ENCODE measurements at places on chromosomes 3 and 15. TPM values are rescaled to one million over a fixed set of nuclear protein-coding genes. Genes with fewer than 3 reads are reported as not detected.

The NRROS gene
- not detected for total RNA-seq

The BOC gene
- total RNA-seq: 15.3 TPM

The GRK7 gene
- total RNA-seq: 0.20 TPM

The LIPH gene
- not detected for total RNA-seq

The LHFPL4 gene
- total RNA-seq: not detected

The KCNAB1 gene
- not detected for total RNA-seq

DNA sequence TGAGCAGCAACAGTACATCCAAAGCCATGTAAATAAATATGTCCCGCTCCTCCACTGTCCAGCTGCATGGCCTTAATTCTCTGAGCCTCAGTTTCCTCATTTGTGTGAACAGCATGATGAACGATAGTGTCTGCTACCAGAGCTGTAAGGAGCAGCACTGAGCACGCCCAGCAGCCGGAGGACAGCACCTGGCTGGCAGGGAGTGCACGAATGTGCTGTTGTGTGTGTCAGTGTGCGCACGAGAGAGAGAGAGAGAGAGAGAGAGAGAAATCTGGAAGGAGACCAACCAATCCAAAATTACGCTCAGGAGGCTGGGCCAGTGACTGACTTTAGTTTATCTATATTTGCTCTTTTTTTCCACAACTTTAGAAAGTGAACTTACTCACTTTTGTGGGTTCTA lies 26.6 kb upstream of the PLXNA1 start:
- no peak for DNase-seq

- DNase-seq: no peak
Observed at GRCh38 chr3:97930018-97930417, 42.2 kb downstream of the RIOX2 start.

GRCh38 chr15:57135800-57136199 lies 217.4 kb downstream of the TCF12 start:
- DNase-seq: no peak

DNA sequence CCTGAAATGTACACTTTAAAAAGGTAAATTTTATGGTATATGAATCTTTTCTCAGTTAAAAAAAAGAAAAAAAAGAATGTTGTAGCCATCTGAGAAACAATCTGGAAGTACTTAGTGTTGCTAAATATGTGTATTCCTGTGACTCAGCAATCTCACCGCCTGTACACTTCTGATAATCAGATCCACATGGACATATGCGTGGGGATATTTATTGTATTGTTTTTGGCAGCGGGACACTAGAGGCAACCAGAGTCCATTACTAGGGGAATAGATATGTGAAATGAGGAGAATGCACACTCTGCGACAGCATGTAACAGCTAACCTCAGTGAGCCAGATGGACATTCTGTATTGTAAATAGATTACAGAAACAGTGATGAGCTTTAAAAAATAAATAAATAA lies 65.4 kb downstream of the AQP9 start:
- DNase-seq: no peak

DNA sequence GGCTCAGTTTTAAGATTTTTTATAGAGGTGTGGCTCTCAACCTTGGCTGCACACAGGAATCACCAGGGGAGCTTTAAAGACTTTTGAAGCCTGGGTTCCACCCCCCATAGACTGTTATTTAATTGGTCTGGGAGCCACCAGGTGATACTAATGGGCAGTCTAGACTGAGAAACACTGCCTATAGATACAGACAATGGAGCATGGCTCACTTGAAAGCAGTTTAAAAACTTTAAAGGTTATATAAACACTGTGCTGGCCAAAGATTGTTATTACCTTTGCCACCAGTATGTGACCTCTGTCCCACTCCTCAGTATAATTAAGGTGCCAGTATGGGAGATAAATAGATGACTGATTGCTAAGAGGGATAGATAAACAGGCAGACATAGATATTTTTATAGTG lies 3.8 kb downstream of the GOLIM4 start:
- DNase-seq: no peak

DNA sequence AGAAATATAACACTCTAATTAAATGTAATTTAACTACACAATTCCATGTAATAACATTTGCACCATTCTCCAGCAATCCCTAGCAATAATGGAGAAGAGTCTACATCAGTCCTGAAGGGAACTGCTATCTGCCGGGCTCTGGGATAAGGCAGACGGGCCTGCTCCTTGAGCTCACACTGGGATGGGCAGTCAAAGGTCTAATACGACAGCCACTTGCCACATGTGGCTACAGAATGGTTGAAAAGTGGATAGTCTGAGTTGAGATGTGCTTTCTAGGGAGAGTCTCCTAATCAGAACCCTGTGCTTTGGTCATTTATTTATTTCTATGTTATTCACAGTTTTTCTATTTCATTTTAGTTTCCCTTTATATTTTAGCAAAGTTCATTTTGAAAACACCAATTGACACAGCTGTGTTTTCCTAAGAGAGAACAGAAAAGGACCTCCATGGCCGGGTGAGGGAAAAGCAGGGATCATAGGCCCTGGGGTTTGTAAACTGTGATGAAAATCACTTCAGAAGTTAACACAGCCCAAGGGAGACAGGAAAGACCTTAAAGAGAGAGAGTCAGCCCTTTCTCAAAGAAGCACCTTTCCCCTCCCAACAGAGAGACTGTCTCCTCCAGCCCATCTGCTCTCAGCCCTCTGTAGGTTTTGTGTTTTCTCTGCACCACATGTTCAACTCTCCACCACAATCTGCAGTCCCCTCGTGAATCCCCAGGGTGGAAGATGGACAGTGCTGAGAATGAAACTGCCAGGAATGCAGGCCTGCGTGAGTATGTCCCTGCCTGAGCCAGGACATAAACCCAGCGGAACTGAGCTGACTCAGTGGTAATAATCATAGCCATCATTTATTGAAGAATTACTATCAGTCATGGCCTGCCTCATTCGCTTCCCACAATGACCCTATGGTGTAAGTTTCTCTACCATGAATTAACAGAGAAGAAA lies 11.6 kb downstream of the FSIP1 start:
- DNase-seq: no peak

DNA sequence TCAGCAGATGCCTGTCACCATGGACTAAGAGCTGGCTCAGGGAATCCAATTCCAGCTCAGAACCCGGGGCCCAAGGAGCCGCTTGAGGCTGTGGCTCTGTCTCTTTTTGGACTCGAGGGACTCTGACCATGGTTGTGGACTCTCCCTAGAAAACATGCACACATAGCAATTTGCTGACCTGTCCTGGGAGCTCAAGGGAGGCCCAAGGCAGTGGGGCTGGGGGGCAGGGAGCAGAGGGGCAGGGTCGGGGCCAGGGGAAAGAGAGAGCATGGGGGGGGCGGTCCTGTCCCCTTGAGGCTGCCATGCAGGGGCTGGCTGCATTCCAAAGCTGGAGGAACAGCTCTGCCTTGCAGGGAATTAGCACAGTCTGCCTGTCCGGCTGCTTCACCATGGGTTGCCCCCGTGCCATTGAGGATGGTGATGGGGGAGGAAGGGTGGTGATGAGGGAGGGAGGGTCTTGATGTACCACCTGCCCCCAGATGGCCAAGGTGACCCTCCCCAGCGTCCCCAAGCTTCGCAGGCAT lies 190.1 kb downstream of the GOLGA6L6 start:
- DNase-seq: no peak

DNA sequence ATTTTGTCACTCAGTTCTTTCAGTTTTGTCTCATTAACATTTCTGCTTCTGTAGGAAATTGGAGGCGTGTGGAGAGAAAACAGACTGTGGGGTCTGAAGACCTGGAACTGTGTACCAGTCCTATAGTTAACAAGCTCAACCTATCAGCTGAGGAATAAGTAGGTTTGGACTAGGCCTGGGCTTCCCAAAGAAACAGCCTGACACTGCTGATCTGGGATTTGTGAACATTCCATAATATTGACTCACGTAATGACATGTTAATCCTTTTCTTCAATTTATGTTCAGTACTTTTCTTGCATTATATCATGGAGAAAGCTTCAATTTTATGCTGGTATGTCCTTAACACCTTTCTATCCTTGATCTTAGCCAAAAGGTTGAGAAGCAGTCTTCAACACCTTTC lies 181.6 kb upstream of the RORA start:
- DNase-seq: no peak

DNA sequence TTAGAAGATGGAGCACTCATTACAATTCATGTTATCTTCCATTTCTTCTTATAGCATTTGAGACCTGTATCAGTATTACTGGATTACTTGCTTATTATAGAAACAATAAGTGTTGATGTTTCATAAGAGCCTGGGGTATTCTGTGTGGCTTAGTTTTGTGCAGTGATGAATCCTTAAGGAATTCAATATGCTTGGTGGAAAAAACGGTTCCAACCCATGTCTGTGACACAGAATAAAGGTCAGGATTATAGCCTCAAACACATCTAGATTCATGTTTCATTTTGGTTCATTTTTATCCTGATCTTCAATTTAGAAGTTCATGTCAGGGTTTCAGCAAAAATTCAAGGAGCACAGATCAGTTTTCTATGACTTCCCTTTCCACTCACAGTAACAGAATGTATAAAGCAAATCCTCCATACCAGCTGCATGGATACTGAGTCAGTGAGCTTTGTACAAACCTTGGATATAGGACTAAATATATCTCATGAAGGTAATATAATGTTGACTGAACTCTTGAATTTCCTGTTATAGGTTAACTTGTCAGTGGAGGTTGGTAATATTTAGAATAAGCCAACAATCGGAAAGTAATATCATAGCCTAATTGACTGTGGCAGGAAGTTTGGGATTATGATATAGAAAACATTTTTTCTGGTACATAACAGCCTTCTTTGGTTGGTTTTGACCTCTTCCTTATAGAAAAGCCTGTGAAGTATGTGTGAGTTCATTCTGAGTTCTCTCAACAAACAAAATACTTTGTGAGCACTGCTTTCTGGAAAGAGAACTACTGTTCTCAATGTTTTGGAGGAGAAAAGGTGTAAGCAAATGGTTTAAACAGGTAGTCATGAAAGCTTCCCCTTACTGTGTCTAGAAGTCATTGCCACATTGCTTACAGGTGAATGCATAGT lies 218.2 kb upstream of the TPM1 start:
- DNase-seq: peak; percentile 44

DNA sequence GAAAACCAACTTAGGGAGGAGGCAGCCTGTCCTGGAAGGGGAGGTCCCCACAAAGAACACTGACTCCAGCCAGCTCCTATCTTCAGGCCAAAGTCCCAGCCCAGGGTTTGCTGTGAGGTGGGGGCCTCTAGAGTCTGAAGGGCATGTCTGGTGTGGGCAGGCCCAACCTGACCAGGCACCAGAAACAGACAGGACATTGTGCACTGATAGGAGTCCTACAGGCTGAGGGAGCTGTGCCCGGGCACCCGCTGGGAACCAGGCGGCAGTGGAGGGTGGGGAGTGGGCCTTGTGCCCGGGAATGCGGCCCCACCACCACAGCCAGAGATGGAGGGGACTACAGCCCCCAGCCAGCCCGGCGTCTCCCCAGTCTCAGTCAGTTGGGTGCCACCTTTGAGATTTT lies 161.4 kb downstream of the WNT7A start:
- DNase-seq: no peak

GRCh38 chr3:44992555-44993470 lies 16.8 kb downstream of the EXOSC7 start:
- DNase-seq: peak; percentile 41

DNA sequence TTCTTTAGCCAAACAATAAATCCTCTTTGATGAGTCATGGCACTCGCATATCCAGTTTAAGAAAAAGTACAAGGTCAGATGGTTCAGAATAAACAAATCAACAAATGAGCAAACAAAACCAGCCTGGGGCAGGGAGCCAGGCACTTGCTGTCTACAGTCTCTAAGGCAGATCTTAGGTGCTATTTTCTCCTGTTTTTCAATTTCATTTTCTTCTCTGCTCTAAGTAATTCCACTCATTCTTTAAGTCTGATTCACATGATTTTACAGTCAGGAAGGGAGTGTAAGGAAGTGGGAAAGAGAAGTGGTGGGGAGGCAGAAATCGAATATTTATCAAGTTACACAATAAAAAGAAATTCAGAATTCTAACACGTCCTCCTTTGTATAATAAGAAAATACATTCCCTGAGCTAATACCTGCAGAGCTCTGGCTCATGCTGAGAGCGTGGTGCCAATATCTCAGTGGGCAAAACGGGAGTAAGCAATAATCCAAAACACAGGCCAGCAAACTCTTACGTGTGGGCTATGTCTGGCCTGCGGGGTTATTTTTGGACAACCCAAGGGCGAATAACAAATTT lies 298.6 kb downstream of the ADAMTS17 start:
- no peak for DNase-seq

DNA sequence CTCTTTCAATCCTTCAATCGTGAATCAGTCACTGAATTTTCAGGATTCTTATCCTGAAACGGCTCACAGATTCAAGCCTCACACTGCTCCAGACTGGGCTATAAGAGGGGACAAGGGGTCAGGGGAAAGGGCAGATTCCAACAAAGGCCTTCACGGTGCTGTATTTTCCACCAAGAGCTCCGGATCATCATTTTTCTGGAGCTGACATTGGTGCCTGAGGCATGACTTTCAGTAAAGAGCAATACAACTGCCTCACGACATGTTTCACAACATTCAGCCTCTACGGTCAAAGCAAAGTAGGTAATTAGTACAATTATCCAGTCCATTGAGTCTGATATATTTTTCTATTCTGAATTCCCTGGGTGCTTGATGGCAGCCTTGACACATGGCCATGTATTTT lies 185.0 kb upstream of the PRICKLE2 start:
- no peak for DNase-seq

DNA sequence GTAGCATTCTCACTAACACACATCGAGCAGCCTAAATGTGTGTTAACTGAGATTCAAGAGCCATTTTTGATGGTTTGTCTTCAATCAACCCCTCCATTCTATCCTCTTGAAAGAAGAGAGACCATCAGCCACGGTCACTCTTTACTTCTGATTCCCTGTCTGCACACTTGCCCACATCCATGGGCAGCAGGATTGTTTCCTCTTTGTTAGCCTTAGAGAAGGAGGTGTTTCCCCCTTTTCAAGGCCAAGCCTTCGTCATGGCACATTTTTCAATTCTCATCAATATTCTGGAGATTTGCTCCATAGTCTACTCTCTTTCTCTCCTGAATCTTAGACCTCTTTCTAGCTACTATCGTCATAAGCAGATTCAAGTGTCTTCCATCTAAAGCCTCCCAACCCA lies 522.4 kb upstream of the NAALADL2 start:
- no peak for DNase-seq

GRCh38 chr3:63580151-63580550 lies 72.3 kb upstream of the SNTN start:
- DNase-seq: no peak

DNA sequence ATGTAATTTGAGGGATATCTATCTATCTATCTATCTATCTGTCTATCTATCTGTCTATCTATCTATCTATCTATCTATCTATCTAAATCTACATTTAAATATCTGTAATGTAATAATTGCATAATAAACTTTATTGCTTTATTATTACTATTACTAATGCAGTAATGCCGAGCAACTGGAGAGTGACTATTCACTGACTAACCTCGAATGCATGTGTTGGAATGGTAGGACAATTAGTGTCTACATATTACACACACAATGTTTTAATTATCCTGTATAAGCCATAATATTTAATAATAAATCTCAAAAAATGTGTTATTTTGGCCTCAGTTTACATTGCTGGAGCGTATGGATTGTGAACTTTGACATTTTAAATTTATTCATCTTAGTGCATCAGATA lies 25.2 kb upstream of the CNTN3 start:
- no peak for DNase-seq
